ENCODE measurements at places on chromosomes 2 and 18. TPM values are rescaled to one million over a fixed set of nuclear protein-coding genes. Genes with fewer than 3 reads are reported as not detected.

Gene UGT1A10
- polyA plus RNA-seq: not detected

Gene PMS1
- 42.6 TPM for polyA plus RNA-seq

Gene HOXD1
- 11.7 TPM for polyA plus RNA-seq

DNA sequence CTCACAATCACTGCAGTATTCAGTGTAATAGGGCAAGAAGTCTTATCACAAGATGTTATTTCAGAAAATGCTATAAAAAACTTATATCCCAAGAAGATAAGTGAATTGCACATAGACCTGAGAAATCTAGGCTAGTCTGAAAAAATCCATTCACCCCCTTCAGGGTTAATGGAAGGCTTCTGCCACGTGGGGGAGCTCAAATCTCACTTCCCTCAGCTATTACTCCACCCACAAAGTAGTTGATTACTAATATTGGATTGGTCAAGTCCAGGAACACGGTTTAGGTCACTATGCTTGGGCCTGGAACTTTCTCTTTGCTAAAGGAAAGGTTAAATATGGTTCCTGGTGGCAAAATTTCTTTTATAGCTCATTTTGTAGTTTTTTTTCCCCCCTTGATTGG, 51.2 kb upstream of the ADAM23 start:
- DNase-seq: no peak

GRCh38 chr2:239169311-239170048, 231.3 kb downstream of the HDAC4 start:
- no peak for DNase-seq

- no peak for DNase-seq
These were observed 38.1 kb downstream of the EMX1 start for GRCh38 chr2:72955228-72956049.

GRCh38 chr2:229571243-229571642, 143.1 kb downstream of the DNER start:
- DNase-seq: no peak
